ENCODE measurements at places on chromosomes 3 and 15.

- DNase-seq, result no peak
Observed at GRCh38 chr3:128488991-128489673, 3.9 kb downstream of the GATA2 start.

DNA sequence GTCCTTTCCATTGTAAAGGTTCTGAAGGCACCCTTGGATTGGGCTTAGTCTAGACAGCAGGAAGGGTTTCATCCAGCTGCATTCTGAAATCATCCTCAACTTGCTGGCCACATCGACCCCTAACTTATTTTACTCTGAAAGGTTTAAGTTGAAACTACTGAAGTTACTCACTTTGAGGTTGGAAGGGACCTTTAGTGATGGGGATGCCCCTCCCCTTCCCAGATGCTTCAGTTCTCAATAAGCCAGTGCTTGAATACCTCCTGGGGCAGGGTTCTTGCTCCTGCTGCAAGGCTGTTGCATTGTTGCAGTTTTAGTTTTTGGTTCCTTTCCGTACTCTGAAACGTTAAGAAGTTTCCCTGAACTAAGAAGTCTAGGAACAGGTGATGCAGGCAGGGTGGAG lies 26.4 kb downstream of the FGD5 start:
- no peak for DNase-seq

DNA sequence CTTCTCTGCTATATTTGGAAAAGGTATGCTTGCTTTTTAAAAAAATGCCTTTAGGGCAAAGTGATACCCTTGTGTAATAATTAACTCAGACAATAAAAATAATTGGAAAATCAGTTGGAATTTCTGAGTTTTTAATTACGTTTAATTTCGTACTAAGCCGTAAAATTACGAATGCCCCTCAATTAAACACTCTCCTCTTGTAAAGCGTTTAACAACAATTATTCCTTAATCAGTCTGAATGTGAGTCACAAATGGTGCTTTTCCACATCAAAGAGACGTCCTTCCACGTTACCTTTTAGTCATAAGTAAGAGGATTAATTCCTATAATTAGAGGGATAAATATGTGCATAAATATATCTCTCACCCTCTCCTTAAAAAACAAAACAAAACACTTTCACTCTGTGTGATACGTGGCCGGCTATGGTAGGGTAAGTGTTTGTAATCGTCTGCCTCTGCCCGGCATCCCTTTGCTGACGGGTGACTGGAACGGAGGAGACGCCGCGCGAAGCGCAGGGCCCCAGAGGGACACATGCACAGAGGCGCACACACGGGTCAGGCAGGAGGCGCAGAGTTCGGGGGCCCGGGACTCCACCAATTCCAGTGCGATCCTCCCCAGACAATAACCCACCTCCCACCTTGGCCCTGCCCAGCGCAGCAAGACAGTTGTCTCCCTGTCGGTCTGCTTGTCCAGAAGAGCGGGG lies 9.7 kb upstream of the MEIS2 start:
- DNase-seq, result peak; percentile 33

DNA sequence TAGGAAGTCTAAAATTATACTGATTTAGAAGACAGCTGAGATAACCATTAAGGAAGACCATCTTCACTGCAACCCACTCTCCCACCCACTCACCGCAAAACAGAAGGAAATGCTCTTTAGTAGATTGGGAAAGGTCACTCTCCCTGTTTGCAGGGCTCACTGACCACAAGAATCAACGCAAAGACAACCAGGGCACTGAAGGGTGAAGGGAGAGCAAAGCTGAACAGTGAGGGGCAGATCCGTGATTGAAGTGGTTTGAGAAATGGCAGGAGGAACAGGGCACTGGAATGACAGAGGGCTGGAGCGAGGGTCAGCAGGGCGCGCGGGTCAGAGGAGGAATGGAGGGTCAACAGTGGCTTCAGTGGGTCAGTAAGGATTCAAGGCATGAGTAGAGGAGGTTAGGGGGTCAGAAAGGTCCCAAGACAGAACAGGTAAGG lies 520 bp downstream of the MESD start:
- no peak for DNase-seq

GRCh38 chr15:45606841-45607240 lies 19.7 kb downstream of the BLOC1S6 start:
- DNase-seq, result no peak

DNA sequence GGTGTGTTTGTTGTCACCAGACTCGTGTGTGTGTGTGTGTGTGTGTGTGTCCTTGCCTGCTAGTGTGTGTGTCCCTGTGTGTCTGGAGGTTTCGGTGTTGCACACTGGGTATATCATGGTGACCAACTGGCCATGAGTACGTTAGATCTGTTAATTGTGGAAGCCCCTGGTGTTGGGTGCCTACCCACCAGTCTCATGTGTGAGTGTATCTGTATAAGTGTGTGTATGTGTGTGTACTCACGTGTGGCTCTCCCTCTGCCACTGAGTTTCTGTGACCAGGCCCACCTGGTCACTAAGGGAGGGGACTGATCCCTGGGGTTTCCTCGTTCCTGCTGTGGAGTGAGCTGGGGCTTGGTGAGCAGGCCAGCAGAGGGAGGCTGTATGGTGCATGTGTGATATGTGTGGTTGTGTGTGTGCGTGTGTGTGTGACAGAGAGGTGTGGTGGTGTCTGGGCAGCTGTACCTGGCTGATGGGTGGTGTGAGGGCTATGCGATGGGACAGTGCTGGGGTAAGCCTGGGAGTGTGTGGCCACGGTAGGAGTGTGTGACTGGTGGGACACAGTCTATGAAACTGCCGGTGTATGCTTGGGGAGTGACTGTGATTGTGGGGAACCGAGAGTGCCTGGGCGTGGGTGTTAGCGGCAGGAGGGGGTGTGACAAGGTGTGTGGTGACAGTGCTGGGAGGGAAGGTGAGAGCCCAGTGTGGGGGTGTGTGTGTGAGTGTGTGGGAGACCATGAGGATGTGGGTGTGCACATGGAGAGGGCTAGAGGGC lies 1.8 kb downstream of the PRKCD start:
- DNase-seq, result no peak

GRCh38 chr3:195565716-195566115 lies 18.0 kb downstream of the APOD start:
- no peak for DNase-seq

DNA sequence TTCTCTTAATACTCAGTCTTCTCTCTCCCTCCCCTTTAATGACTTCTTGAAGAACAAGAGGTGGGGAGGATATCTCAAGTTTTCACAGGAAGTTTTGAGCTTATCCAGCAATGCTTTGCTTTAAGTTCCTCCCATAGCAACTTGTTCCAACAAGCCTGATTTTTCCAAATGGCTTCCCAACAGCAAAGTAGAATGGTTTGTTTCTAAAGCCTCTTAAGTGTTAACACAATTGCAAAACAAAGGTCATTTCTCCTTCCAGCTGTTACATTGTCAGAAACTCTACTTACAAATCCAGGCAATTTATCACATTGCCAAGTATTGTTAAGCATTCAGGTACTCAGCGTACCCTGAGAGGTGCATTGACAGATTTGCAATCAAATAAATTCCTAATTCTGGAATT lies 6.8 kb upstream of the ZNF770 start:
- DNase-seq, result no peak

GRCh38 chr3:53139906-53140846 lies 9.9 kb upstream of the RFT1 start:
- DNase-seq, result no peak

DNA sequence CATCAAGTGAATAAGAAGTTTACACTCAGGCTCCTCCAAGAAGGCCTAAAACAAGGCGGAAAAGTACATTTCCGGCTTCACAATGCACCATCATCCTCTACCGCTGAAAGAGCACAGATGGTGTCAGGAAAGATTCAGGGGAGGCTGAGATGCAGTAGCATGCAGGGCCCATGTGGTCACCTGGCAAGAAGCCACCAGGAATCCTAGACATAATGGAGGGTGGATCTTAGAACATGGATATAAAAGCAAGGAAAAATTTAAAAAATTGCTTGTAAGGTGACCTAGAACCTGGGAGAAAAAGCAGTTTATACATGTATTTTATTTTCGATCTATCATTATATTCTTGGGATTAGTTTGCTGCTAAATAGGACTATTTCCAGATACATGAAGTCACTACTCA lies 21.9 kb upstream of the OTOL1 start:
- no peak for DNase-seq

- no peak for DNase-seq
Observed at GRCh38 chr3:154973851-154974250, 106.3 kb upstream of the MME start.

DNA sequence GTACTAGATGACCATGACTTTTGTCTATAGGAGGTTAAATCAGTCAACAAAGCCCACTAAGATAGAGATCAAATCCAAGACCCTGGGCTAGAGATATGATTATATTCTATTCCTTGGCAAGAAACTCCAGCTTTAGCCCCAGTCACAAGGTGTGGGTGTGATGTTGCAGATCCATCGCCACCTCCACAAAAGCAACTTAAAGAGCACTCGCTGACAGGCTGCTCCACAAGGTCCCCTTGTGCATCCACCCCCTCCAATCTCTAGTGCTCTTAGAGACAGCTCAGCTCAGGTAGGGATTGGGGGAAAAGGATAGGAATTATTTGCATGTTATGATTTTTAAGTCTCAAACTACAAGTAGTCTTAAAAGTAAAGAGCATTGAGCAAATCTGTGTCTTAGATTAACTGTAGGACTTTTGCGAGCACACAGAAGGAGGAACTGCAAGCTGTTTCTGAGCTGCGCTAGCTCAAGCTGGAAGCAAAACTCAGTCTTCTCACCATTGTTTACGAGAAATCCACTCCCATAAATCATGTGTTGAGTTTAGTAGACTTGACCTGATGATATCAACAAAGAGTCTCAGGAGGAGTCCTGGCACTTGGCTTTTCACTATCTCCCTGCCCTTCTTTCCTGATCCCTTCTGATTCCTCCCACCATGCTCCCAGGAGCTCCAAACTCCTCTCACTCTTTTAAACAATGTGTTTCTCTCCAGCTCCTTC lies 177.6 kb downstream of the STAC start:
- no peak for DNase-seq

- DNase-seq, result peak; percentile 20
Observed at GRCh38 chr15:90665288-90666134, 51.6 kb upstream of the BLM start.

- DNase-seq, result no peak
Observed at GRCh38 chr3:16474216-16474615, 39.3 kb downstream of the RFTN1 start.

- DNase-seq, result no peak
Observed at GRCh38 chr3:114218578-114219185, 18.7 kb downstream of the ZNF80 start.

DNA sequence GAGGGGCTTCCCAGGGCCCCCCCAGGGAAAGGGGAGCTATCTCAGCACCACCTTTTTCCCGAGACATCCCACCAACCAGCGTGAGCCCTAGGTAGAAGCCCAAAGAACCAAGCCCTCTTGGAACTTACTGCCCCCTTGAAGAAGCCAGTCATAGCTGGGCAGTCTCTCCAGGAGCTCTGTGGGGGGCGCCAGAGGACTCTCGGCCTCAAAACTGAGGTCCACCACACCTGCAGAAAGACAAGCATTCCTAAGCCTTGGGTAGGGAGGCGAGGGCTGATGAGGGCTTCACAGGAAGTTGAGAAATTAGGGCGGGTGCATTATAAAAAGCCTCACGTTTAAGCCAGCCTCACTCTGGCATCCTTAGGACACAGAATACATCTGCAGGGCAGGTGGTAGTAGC lies 9.0 kb downstream of the SSUH2 start:
- no peak for DNase-seq

DNA sequence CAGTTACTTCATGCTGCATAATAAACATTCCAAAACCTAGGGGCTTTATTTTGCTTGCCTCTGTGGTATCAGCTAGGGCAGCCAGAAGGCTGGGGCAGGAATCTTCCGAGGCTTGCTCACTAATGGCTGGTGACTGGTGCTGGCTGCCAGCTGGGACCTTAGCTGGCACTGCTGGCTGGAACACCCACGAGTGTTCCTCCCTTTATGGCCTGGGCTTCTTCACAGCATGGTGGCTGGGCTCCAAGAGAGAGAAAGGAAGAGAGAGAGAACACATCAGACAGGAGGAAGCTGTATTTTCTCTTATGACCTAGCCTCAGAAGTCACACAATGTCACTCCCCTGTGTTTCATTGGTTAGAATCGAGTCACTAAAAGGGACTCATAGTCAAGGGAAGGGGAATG lies 23.9 kb upstream of the CDCP1 start:
- DNase-seq, result no peak

GRCh38 chr3:114454551-114455251 lies 160.9 kb downstream of the TIGIT start:
- DNase-seq, result peak; percentile 79

GRCh38 chr15:62125773-62126172 lies 39.3 kb downstream of the C2CD4B start:
- DNase-seq, result no peak

GRCh38 chr3:128491941-128492670 lies 895 bp downstream of the GATA2 start:
- DNase-seq, result no peak

GRCh38 chr3:66038726-66039589 lies at the start of gene MAGI1:
Gene MAGI1 (minus strand): TSS chr3:66038918. CDS start chr3:66038308, 610 bp downstream.
- peak; percentile 69 for DNase-seq

- no peak for DNase-seq
Observed at GRCh38 chr3:146539315-146539714, 5.1 kb downstream of the PLSCR1 start.

- no peak for DNase-seq
Observed at GRCh38 chr15:56732135-56732885, 999 bp downstream of the ZNF280D start.

DNA sequence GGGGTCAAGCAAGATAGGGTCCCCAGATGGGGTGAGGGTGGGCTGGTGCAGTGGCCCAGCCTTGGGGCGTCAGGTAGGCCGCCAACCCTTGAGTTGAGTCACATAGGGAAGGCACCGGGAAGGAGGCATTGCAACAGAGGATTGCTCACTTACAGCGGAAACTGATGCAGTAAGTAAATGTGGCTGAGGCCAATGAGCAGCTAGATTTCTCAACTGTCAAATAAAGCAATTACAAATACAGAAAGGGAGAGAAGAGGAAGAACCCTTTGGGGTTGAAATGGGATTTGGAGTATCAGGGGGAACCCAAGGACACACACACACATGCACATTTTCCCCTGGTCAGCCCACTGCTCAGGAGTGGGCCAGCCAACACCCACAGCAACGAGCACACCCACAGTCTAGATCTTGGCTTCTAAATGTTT lies 44.0 kb downstream of the CHSY1 start:
- no peak for DNase-seq

DNA sequence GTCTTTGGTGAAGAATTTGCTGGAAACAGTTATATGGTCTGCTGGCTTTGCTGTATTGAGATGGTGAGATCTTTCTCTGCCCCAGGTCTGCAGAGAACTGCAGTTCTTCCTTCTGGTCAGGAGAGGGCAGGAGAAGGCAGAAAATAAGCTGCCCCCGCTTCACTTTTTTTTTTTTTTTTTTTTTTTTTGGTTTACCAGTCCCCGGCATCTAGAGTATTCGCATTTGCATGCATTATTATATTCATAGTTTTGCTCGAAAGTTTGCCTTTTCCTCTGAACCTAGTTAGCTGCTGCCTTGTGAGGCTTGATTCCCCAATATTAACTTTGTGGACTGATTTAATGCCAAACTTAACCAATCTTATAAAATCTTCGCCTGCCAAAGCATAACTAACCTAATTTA lies 10.6 kb upstream of the PARL start:
- peak; percentile 70 for DNase-seq
